Left hindlimb (tissue), 1 donor: ENCODE measurements at places on chromosomes 5 and 9.

GRCh38 chr5:143056792-143057579 is 286.8 kb downstream of the ARHGAP26 start:
- DNase-seq: no peak

GRCh38 chr9:123087359-123087888 is 54.0 kb downstream of the GPR21 start:
- no peak for DNase-seq

GRCh38 chr9:134297576-134297975 is 28.7 kb upstream of the RXRA start:
- peak; percentile 11 for DNase-seq

- DNase-seq: no peak
Observed at GRCh38 chr5:34728236-34728635, 72.1 kb downstream of the RAI14 start.

DNA sequence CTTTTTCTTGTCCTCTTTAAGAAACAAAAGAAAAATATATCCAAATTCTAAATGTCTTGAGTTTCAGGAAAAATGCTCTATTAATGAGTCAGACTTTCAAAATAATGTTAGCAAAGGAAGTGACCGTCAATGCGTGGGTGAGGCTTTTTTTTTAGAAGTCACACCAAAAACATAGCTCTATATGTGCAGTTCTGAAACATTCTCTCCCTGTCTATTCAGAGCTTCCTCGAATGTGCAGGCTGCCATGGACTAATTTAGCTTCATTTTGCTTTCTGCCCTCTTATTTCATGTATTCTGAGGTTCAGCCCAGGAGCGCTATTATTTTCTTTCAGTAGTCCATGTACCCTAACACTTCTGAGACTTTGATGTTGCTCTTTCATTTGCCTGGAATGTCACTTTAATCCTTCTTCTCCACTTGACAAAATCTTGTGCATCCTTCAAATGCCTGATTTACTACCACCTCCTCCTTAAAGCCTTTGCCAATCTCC is 72.5 kb upstream of the RASA1 start:
- DNase-seq: no peak

DNA sequence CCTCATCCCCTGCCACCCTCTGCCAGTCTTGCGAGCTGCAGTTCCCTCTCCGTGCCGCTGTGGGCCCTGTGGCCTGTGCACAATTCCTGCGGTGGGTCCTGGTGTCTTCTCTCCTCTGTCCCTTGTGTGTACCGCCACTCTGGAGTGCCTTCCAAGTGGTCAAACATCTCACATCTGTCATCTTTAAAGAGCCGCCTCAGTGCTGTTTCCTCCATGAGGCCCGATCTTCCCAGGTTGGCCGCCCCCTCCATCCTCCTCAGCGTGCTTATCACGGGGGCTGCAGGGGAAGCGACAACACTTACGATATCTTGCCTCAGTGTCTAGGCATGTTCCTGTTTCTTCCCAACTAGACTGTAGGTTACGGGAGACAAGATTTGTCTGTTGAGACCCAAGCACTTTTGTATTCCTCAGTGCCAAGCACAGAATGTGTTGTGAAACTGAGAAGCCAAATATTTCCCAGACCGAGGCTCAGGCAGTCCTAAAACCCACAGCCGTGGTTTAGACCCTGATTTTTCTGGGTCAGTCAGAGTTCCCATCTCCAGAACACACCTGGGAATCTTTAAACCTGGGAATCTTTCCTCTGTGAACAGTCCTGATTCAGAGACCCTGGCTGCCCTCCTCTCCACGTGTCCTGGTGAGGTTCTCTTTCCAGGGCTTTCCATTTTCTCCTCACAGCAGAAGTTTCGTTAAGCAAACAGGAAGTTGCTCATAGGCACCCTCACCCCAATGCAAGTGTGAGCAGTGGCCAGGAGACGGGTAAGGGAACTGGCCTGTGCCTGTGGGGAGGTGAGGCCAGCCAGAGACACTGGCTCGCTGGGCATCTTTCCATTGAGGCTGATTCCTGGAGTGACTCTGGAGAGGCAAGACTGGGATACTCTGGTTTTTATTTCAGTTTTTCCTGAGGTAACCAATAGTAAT is 28.8 kb downstream of the SLC46A2 start:
- no peak for DNase-seq

DNA sequence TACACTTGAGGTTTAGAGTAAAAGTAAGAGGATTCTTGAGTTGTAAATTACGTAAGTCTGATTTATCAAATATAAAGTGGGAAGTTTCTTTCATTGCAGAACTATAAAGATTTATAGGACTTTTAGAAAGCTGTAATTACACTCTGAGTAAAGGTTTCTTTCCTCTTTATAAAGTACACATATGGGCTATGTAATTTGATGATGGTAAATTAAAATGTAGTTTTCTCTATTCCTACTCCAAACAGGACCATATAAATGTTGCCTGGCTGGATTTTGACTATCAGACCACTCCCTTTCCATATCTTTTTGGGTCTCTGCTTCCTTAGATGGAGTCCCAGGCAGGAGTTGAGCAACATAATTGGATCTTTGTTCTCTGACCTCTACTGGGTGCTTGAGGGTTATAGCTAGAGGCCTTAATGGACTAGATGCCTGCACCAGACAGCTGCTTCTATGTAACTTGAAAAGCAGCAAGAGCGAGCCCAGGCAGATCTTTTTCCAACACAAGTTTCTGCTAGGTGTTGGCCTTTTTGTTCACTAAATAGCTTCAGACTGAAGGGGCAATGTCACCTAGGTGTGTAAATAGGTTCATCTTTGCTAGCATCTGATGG is 11.4 kb upstream of the TEX48 start:
- no peak for DNase-seq

- no peak for DNase-seq
Observed at GRCh38 chr5:24094081-24094679, 550.6 kb downstream of the CDH10 start.

GRCh38 chr5:169628892-169629291 is 8.2 kb upstream of the DOCK2 start:
- no peak for DNase-seq

- no peak for DNase-seq
Observed at GRCh38 chr9:68969538-68969937, 44.4 kb downstream of the PRKACG start.

GRCh38 chr5:133052317-133053175 is 733 bp downstream of the HSPA4 start:
- peak; percentile 55 for DNase-seq

- no peak for DNase-seq
Observed at GRCh38 chr5:14342306-14342705, 199.2 kb downstream of the TRIO start.

DNA sequence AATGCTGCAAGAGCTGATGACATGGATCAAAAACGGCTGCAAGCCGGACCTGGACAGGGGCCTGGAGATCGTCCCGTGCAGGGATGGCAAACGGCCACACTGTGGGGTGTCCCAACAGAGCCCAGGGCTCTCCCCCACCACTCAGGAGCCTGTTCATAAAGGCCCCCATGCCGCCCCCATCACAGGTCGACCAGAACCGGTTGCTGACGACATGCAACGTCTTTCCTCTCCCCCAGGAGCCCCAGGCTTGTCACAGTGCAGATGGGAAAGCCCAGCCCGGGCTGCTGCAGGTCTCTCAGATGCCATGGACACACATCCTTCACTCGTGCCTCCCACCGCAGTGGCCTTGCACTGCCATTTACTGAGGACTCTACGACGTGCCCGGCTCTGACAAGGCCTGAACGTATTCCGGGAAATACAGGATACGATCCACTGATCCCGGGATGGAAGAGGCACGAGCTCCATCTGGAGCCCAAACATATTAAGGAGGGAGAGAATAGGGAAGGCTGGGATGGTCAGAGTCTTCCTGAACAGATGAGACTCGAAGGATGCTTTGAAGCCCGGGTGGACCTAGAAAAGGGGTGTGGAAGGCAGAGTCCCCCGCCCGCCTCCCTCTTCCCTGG is 76.5 kb upstream of the SARDH start:
- DNase-seq: no peak

DNA sequence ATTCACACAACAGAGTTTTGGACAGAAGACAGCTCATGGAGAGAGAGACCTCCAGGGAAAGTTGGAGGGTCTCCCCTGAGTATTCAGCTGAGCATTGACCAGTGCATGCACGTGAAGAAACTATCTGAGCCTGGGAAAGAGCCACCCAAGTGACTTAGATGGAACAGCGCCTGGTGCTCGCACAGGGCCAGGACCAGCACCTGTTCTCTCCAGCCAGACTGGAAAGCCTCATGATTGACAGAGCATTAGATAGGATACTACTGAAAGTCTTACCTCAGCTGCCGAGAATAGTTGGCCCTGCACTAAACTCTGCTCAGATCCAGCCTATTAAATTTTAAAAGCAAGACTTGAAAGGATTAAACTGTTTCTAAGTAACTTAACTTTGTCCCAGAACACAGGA is 28.3 kb upstream of the NEURL1B start:
- DNase-seq: no peak

DNA sequence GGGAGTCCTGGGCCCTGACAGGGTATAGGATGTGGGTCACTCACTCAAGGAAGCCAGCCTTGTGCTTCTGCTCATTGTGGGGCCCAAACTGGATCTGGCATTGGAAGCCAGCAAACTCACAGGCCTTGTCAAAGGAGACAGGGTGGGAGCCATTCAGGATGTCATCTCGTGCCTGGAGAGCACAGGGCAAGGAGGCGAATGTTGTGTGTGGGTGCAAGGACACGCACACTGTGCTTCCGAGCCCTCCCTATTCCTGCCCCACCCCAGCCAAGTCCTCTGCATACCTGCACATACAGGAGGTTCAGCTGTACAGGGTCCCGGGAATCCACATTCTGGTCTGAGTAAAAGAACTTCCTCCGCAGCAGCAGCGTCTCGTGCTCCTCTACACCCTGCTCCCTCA is 8.1 kb downstream of the TLN1 start:
- no peak for DNase-seq

- no peak for DNase-seq
Observed at GRCh38 chr5:73693573-73694061, 67.6 kb downstream of the ARHGEF28 start.

GRCh38 chr5:111748304-111748763 is 8.7 kb downstream of the NREP start:
- DNase-seq: no peak

- peak; percentile 53 for DNase-seq
Observed at GRCh38 chr5:91383956-91384300, 811 bp upstream of the ARRDC3 start.

DNA sequence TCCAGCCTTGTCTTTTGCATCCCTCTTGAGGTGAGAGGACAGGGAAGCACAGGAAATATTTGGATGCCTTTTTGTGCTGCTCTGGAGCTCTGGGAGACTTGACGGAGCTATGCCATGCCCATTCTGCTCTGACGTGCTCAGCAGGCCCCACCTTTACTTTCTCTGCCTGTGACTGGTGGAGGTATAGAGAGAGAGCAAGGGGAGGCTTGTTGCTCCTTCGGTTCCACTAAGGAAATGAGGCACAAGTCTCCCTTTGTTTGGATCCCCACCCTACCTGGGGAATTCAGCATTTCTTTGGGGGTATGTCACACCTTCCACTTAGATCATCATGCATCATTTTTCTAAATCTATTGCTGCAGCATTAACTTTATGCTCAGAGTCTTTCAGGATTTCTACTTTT is 121.8 kb upstream of the CNTLN start:
- no peak for DNase-seq

DNA sequence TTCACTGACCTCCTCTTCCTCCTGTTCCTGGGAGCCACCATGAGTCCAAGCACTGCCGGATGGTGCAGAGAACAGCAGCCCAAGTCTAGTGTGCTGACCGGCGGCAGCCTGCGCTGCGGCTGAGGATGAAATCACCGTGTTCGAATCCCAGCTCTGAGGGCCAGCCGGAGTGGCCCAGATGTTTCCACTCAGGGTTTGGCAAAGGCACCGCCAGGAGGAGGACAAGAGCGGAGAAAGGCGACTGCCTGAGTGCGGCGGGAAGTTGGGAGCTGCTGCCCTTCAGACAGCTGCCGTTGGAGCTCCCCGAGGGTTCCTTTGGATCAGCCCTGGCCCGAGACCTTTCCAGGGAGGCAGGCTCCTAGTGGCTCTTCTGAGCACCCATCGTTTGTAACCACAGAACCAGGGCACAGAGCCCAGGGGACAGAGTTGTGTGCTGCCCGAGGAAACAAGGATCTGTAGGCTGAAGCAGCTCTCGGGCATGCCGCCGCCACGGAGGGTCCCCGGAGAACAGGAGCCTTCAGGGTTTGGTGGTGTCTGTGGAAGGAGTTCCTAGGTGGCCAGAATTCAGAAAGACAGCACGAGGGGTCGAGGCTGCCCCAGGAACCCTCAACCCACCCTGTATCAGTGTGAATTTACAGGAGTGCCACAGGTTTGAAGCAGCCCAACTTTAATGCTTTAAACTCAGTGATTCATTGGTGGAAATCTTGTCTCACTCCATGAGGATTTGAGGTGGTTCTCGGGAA is 115.6 kb upstream of the COL5A1 start:
- peak; percentile 67 for DNase-seq

DNA sequence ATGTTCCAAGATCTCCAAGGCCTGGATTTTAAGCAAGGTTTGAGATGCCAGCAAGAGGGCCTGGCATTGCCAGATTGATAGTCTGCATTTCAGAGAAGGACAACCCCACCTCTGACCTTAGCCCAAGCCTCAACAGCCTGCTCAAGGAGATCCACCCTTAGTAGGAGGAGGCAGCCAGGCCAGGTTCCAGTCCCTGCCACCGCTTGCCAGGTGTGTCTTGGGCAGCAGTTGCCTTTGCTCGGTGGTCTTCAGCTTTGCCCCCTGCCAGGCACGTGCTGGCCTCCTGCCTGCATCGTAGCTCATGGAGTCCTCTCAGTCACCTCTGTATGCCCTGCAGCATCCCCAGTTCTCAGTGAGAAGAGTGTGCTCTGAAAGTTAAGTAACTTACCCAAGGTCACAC is 134.2 kb downstream of the KCNIP1 start:
- DNase-seq: no peak

DNA sequence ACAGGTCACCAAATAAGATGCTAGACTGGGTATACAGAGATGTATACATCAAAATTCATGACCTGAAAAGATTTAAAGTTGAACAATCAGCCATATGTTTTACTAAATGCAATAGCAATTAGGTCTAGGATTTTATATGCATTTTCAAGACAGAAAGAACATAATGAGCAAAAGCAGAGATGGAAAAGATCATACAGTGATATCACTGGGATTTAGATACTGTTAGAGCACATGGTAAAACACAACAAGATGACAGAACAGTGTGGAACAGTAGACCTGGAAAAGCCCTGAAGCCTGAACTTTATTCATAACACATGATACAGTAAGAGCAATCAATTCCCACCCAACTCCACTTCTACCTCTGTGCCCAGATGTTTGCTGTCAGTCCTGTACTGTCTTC is 585.9 kb downstream of the PRR16 start:
- DNase-seq: no peak

- no peak for DNase-seq
Observed at GRCh38 chr5:152987131-152987530, 503.3 kb upstream of the GRIA1 start.

DNA sequence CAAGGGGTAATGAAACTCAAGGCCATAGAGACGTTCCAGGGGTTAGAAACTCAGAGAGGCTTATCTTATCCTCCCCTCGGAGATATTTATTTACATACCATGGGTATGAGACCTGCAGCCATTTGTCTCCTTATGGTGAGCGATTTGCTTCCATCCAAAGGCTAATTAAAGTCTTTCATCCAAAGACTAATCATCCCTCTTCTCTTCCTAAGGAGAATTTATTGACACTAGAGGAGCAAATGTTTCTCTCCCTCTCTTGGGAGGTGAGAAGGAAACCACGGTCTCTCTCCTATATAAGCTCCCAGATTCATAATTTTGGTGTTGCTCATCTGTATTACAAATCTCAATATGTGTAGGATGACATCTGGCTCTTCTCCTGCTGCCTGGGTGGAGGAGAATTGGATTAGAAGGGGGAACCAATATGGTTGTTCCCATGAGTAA is 31.0 kb upstream of the RPS23 start:
- no peak for DNase-seq
